ENCODE measurements at places on chromosomes 1 and 21.

DNA sequence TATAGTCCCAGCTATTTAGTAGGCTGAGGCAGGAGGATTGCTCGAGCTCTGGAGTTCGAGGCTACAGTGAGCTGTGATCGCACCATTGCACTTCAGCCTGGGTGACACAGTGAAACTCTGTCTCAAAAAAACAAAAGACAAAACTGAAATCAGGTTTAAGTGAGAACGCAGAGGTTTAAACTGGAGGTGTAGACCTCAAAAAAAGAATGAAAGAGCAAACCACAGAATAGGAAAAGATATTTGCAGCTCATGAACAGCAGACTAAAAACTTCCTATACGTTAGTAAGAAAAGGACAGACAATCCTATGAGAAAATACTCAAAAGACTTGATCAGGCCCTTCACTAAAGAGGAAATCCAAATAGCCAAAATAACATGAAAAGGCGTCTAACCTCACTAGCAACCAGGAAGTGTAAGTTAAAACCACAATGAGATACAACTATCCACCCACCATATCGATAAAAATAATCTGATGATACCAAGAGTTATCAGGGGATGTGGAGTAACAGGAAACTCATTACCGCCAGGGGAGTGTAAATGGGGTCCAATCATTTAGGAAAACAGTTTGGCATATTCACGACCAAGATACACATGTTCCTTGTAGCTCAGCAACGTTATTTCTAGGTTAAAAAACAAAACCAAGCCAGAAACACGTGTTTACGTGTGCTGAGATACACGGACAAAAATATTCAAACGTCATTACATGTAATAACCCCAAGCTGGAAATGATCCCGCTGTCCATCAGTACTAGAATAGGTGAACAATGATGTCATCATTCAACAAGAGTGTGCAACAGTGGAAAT lies 9.8 kb downstream of the TNFRSF9 start:
- DNase-seq, result no peak

- DNase-seq, result no peak
Measured at GRCh38 chr1:117260761-117261423, 50.2 kb upstream of the VTCN1 start.

- peak; percentile 44 for DNase-seq
Measured at GRCh38 chr1:157948312-157949073, 45.0 kb upstream of the KIRREL1 start.

GRCh38 chr1:5727871-5728643 lies 264.2 kb downstream of the NPHP4 start:
- no peak for DNase-seq

GRCh38 chr1:40383488-40384412 lies 10.2 kb downstream of the SMAP2 start:
- DNase-seq, result peak; percentile 90

GRCh38 chr1:27560268-27561123 lies 43.4 kb downstream of the AHDC1 start:
- DNase-seq, result no peak

DNA sequence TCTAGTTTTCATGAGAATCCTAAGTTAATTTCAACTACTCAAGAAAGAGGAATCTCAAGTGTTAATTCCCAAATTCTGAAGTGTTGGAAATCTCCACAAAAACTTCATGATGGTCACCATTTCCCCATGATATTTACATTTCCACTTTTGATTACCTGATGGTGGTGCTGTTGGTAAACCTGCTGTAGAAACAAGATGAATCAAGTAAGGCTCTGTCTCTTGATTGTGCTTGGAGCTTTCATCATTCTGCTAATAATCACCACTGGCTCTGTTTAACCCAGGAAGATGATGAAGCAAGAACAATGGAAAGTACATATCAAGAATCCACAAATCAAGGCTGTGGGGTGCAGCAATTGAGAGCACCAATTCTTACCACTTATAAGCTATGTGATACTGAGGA lies 77.8 kb downstream of the C4BPA start:
- peak; percentile 38 for DNase-seq

- DNase-seq, result no peak
Measured at GRCh38 chr1:165884009-165884689, 56.7 kb downstream of the UCK2 start.

GRCh38 chr1:19310720-19311502 lies 1.0 kb downstream of the AKR7A2 start:
- no peak for DNase-seq

DNA sequence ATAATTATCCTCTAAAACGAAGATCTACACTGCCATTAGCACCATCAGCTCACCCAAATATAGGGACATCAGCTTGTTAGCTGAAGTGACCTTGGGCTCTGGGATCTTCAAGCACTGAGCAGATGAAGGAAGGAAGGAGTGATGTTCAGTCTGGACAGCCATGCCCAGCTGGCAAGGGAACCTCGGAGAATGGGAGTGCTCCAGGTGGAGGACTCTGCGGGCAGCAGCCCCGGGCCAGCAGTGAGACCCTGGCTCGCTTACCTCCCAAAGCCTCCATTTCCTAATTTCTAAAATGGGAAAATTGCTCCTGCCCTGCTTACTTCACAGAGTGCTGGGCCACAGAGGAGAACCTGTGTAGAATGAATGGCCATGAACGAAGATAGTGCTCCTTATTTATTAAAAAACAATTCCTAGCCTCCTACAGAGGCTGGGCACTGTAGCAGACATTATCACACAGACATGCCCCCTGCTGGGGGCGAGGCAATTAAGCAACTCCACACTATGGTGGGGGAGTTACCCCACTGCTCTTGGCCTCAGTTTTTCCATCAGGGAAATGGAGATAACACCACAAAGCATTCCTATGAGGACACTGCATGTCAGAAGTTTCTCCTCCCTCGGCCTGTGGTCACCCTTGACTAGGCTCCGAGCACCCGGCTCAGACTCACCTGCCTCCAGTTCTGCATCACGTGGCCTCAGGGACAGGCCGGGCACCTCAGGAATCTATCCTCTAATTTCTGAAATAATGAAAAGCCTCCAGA lies 117.6 kb downstream of the KCNN3 start:
- no peak for DNase-seq

DNA sequence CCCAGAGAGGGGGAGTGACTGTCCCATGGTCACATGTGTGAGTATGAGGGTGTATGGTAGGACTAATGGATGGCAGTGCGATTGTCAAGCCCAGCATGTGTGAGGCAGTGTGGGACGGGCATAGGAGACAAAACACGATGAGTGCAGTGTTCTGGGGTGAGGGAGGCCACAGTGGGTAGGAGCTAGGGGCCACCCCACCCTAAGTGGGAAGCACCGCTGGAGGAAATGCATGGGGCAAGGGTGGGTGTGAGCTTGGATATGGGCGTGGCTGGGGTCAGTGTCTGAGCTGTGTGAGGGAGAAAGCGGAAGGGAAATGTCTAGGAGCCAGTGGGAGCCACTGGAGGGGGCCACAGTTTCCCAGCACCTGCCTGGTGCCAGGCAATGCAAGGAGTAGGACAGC lies 56.5 kb downstream of the FOXO6 start:
- no peak for DNase-seq

DNA sequence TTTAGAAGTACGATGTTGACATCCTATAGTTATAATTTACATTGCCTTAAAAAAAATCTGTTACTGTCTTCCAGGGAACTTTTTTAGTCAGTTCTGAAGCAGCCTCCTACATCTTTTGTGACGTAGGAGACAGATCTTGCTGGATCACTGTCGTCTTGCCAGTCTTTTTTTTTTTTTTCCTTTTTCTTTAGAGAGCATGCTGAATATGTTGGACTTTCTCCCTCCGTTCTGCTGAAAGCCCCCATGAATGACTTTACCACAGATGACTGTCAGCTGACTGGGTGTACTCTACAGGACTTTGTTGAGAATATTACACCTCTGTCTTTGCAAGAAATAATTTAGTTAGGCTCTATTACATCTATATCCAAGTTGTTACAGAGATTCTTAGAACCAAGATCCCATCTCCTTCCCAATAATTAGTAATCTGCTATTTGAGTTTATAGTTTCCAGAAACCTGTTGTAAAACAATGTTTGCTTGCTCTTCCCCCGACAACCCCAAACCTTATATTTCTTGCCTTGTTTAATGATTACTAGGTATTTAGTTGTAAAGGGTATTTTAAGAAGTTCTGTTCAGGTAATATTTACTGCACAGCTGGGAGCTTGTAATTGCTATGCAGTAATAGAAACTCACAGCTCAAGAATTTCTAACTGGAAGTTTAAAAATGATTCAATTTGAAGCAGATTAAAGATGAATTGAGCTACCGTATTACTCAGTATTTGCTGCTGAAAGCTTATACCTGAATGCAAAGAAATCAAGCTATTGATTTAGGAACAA lies 61.8 kb downstream of the RASAL2 start:
- DNase-seq, result no peak

- no peak for DNase-seq
Measured at GRCh38 chr1:111615870-111616715, 3.5 kb upstream of the RAP1A start.
